Fibroblast of skin of right quadriceps (primary cell): ENCODE measurements at places on chromosomes 3 and 15.

DNA sequence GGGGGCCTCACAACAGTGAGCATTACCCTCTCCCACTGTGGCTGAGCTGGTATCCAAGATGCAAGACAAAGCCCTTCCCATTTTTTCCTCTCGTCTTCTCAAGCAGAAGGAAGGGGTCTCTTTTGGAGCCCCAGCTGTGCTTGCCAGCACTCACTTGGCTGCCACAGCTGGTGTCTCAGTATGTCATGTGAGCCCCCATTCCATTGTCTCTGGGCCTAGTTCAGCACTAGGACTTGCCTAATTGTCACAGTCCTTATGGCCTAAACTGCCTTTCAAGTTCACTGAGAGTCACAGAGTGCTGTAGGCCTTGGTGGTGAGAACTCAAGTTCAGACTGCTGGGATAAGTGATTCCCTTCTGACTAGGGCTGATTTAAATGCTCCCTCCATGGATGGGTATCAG lies 89.8 kb downstream of the ARHGEF26 start:
- DNase-seq: no peak

GRCh38 chr3:123623346-123623880 lies 38.6 kb upstream of the HACD2 start:
- DNase-seq: no peak

- no peak for DNase-seq
Measured at GRCh38 chr15:56320861-56321260, 44.4 kb upstream of the TEX9 start.

DNA sequence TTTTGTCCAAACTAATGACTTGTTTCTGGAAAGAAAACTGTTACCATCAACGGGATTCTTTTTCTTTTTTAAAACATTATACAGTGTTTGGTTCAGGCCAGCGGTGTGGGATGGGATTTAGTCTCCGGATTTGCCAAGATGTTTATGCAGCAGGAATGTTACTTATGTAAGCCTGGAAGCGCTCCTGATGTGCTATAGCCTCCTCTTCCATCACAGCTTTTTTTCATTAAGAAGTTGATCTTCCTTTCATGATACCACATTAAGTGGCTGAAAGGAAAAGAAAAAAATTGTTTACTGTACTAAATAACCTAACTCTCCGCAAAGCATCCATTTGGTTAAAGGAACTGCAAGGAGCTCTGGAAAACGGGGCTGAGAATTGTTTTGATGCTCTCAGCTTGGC lies 120.5 kb upstream of the ALDH1A3 start:
- peak; percentile 88 for DNase-seq
